Stimulated activated CD8-positive, alpha-beta memory T cell treated with anti-CD3 and anti-CD28 coated beads, Interleukin-7, amount 100 ng/mL, for 48 hours (primary cell): ENCODE measurements at places on chromosomes 6 and 20.

- no peak for DNase-seq
Observed at GRCh38 chr6:145209272-145209671, 526.0 kb downstream of the EPM2A start.

- no peak for DNase-seq
Observed at GRCh38 chr6:11228935-11229654, 3.4 kb downstream of the NEDD9 start.

DNA sequence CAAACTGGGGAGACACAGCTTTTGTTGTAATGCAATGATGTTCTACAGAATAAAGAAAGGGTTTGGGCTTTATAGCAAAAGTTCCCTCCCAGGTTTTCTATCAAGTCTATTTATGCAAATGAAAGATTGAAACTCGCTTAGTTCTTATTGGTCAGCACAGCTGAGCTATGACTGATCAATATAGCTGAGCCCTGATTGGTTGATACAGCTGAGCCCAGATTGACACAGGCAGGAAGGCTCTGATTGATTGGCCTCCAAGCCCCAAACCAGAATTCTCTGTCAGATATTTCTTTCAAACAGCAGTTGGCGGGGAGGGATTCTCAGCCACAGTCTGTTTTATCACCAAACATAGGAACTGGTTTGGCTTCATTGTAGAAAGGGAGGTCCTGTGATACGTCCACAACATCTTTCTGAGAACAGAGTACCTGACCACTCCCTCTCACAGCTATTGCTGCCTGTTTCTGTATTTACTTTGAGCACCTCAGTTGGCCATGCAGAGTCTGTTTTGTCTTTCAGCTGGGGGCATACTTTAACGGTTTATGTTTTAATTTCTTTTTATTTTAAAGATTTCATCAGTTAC is 223.5 kb downstream of the PACRG start:
- no peak for DNase-seq

GRCh38 chr20:52081791-52082190 is 109.8 kb downstream of the ZFP64 start:
- no peak for DNase-seq

DNA sequence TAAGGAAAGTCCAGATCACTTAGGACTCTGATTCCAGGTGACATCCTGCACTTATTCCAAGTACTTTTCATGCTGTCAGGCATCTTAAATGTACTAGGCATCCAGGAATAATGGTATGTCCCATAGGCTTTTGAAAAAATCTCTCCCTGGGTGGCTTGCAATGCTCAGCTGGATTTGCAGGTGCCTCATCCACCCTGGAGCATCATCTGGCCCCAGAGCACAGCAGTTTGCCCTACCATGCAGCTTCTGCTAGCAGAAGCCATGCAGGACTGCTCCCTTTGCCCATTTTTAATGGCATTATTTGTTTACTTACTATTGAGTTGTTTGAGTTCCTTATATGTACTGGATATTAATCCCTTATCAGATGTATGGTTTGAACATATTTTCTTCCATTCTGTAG is 45.2 kb downstream of the DZANK1 start:
- no peak for DNase-seq
